Right forelimb (tissue), 1 donor: ENCODE measurements at places on chromosomes 4 and X.

DNA sequence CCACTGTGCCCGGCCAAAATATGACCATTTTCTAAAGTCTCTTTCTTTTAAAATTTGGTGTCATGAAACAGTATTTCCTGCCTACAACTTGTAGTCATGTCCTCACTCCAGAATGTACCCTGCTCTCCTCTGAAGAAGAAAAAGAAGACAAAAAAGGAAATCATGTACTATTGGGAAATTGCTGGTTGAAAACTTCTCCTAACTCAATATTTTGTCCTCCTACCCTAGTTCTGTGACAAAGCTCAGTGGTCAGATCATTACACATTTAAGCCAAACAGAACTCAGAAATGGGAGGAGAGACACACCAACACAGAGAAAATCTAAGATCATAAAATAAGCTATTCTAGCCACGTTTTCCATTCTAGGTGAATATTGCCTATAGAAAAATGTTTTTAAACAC, 127.7 kb downstream of the IRF2 start:
- DNase-seq = no peak

- DNase-seq = no peak
Measured at GRCh38 chrX:153643431-153644351, 3.3 kb upstream of the DUSP9 start.

GRCh38 chr4:8341691-8342090, 72.1 kb downstream of the HTRA3 start:
- peak; percentile 63 for DNase-seq

- DNase-seq = no peak
Measured at GRCh38 chr4:38531141-38531727, 132.8 kb upstream of the KLF3 start.

- no peak for DNase-seq
Measured at GRCh38 chr4:181138116-181138515, 1105.1 kb upstream of the TENM3 start.

DNA sequence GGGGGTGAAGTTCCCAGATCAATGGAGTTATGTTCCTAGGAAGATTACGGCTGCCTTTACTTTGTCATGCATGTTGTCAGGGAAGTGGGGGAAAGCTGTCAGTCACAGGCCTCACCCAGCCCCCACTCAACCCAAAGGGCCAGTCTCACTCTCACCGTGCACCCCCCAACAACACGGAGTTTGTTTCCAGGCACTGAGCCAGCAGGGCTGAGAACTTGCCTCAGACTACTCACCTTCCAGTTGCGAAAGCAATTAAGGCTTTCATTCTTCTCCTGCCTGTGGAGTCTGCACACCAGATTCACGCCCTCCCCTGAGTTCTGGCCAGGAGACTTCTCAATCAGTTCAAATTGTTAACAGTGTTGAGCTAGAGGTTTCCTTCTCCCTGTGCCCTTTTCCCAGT, 114.3 kb downstream of the SH3BGRL start:
- no peak for DNase-seq

DNA sequence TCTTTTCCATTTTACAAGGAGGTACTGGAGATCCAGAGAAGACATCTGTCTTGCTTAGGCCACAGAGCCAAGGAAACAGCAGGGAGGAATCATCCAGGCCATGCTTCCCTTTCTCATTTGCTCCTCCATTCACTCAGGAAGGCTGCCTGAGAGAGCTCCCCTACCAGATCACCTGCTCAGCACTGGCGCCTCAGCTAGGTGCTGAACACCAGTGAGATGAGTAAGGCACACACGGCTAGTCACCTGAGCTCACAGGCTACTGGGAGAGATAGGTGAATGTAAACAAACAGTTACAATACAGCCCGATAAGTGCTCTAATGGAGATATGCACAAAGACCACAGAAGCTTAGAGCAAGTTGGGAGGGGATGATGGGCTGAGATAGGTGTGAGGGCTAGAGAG, 149.8 kb upstream of the ARHGEF9 start:
- DNase-seq = no peak

DNA sequence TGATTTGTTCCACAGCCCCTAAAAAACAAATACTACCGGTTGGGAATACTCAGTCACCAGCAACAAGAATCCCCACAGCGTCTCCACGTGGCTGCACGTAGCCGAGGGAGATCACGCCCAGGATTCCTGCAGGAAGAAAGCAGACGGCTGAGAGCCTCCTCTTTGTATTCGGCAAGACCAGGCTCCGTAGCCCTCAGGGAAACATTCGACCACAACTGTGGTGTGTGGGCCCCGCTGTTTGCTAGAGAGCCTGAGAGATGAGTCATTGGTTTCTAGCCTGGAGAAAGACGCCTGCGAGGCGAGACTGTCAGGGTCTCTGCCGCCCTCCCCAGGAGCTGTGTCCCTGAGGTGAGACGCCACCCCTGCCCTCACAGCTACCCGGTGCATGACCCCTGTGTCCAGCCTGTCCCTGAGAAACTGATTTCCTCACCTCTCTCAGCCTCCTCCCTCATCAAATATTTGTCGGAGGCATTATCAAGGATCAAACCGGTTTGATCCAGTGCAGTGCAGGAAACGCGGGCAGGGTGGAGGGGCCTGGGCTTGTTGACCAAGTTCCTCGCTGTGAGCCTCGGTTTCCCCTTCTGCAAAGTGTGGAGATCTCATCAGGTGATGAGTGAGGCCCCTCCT, 4.7 kb upstream of the S100P start:
- peak; percentile 66 for DNase-seq

DNA sequence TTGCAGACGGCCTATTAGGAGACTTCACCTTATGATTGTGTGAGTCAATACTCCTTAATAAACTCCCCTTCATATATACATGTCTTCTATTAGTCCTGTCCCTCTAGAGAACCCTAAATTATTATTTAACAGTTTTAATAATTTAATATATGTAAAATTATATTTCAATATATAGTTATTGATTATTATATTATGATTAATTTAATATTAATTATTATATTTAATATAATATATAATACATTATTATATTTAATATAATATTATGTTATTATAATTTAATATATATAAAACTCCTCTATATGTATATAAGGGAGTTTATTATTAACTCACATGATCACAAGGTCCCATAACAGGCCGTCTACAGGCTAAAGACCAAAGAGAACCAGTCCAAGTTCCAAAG, 533.2 kb downstream of the ARAP2 start:
- no peak for DNase-seq

GRCh38 chr4:10020106-10020505, 1.2 kb downstream of the SLC2A9 start:
- DNase-seq = no peak

- DNase-seq = no peak
Measured at GRCh38 chrX:11290416-11291102, 2.7 kb upstream of the AMELX start.

DNA sequence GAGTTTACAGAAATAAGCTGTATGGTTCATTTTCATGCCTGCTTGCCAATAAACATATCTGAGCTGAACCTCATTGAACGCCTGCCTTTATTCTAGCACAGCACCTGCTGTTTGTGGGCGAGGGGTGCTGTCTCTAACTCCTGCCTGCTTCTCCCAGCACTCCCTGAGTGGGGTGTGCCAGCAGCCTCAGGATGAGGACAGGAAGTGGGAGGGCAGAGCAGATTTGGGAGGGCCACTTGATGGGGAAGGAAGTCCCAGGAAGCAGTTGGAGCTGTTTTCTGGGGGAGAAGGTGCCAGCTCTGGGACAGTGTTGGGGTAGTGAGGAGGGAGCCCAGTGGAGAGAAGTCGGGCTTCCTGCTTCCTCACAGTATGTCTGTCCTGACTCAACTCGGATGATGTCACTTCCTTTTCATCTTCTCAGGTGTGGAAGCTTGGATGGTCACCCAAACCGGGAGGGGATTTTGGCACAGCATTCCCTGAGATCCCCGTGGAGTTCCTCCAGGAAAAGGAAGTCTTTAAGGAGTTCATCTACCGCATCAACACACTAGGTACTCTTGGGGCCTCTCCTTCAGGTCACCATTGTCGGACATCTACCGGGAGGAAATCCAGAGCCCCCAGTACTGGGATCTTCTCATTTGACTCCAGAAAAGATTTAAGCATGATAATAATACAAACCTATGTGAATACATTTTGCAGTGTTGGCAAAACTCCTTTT, 29.0 kb upstream of the MSANTD1 start:
- no peak for DNase-seq

DNA sequence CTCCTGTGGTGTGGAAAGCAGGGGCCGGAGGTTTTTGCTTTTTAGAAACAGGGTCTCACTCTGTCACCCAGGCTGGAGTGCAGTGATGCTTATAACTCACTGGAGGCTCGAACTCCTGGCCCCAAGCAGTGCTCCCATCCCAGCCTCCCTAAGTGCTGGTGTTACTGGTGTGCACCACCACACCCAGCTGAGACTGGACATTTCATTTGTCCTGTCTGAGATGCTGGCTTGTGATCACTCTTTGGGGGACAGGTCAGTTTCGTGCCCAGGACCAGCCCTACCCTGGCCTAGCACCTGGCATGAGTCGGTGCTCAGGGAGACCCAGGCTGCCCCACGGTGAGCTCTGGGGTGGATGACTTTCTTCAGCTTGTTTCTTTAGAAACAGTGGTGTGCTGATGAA, 11.3 kb downstream of the PSAPL1 start:
- DNase-seq = no peak

DNA sequence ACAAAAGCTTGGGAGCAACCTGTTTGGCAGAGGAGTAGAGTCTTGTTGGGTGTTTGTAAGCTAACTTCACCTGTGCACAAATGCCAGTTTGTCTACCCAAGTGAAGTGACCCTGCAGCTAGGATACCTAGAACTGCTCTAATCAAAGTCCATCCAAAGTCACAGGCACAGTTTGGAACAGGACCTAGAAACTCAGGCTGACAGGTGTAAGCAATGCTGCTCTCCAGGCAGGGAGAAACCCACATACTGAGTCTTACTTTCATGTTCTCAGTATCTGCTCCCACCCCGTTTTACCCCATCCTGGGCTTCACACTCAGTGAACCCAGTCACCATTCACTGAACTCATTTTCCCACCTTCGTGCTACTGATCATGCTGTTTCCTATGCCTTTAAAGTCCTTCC, 40.3 kb downstream of the MAML3 start:
- no peak for DNase-seq

DNA sequence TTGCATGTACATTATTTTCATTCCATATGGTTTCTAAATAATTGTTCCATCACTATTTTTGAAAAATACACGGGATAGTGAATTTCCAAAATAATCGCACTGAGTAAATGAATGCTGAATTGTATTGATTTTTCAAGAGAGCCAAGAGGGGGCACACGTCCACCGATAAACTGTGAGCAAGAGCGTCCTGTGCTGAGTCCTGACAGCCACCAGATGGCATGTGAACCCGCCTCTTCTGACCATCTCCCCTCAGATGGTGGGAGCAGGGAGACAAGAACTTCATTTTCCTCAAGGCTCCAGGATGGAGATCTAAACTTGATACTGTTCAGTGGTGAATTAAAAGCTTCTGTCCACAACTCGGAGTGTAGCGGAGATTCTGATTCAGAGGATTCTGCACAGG, 30.6 kb upstream of the IL9R start:
- DNase-seq = no peak

DNA sequence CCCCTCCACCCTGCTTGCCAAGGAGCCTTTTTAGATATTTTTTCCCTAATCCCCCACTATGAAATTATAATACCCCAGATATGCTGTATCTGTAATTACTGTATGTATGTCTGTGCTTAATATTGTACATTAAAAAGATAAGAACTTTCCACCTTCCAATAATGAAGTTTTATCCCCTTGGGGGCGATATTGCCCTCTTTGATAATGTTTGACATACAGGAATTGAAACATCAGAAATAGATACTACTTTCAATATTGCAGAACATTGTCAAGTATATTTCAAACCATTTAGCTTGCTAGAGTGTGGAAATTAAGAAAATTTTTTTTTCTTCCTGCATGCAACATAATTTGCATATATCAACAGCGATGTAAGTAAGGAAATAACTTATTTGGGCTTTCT, 58.9 kb downstream of the NAF1 start:
- no peak for DNase-seq

GRCh38 chr4:95546221-95546620, 2.6 kb downstream of the UNC5C start:
- no peak for DNase-seq

GRCh38 chr4:129514852-129515251, 418.9 kb downstream of the C4orf33 start:
- no peak for DNase-seq

DNA sequence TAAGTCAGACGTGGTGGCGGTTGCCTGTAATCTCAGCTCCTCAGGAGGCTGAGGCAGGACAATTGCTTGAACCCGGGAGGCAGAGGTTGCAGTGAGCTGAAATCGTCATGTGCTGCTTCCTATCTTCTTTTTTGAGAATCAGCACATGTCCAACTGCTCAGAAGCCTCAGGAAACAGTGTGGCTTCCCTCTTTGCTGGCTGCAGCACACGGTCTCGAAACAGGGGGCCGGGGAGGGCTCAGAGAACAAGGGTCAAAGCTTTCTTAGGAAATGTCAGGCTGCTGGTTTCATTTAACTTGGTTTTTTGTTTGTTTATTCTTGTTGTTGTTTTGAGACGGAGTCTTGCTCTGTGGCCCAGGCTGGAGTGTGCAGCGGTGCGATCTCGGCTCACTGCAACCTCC, 31.3 kb downstream of the CRLF2 start:
- DNase-seq = no peak

- no peak for DNase-seq
Measured at GRCh38 chr4:24805566-24805965, 10.2 kb downstream of the SOD3 start.

- DNase-seq = no peak
Measured at GRCh38 chr4:155582971-155583437, 83.6 kb upstream of the GUCY1A1 start.

- no peak for DNase-seq
Measured at GRCh38 chrX:106912864-106913263, 7.3 kb upstream of the CLDN2 start.

GRCh38 chr4:52507774-52508173, 151.3 kb downstream of the USP46 start:
- DNase-seq = no peak

DNA sequence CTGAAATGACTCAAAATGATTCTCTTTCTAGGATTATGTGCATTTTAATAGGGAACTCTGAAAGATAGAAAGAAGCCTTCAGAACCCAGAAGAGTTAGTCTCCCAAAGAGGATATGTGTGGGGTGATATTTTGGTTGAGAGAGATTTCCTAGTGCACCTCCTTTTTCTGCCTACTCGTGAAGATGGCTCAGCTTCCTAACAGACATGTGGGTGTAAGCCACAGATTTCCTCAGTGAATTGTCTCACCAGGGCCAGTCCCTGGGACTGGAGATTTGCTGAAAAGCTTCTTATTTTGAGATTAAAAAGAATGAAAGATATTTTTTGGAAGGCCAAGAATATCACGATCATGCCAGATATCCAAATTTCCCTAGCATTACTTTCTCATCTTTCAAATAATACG, 42.8 kb downstream of the MAGEB17 start:
- DNase-seq = no peak

DNA sequence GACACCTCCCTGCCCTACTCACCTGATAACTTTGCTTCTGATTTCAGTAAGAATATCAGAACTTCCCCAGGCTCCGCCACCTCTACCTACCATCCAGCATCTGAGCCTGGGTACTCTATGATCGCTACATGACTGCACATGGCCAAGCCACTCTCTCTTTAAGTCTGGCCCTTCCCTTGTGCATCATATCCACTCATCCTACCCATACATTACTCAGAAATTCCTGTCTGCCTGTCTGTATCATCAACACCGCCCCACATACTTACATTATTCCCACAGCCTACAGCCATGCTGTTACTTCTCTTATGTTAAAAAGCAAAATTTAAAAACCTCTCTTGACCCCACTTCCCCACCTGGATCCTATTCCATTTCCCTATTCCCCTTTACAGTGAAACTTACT, 84.7 kb downstream of the SCD5 start:
- no peak for DNase-seq

- no peak for DNase-seq
Measured at GRCh38 chr4:25058796-25059195, 28.1 kb upstream of the LGI2 start.
